ENCODE measurements at places on chromosomes 2 and 18.
A peak's percentile ranks its signal among the peaks of the same experiment; 100 is the strongest.

GRCh38 chr2:144431392-144431783 lies 88.5 kb downstream of the ZEB2 start:
- peak; percentile 46 for DNase-seq

DNA sequence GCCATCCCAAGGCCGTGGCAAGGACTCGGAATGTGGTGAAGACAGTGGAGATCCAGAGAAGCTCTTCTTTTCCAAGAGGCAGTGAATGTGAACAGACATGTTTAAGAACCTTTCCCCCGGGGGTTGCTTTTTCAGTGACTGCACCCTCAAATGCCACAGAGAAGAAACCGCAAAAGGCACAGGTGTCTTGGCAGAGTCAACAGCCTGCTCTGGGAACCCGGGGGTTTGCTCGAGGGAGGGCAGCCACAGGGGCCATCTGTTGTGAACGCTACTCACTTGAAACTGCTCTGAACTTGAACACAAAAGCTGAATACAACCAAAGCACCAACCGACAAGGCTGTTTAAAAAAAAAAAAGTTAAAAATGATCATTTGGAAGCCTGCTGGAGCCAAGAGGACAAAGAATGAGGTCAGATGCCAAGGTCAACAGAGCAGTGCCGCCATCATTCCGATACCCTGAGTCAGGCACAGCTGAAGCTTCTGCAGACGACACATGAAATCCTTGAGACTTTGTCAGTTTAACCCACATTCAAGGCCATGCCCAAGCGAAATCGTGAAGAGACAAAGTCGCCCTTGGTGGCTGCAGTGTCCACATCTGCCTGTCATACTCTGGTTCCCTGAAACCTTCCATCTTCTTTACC lies 47.4 kb downstream of the PSMG2 start:
- no peak for DNase-seq

- DNase-seq = no peak
These were observed 272.2 kb upstream of the GYPC start for GRCh38 chr2:126383800-126384199.

DNA sequence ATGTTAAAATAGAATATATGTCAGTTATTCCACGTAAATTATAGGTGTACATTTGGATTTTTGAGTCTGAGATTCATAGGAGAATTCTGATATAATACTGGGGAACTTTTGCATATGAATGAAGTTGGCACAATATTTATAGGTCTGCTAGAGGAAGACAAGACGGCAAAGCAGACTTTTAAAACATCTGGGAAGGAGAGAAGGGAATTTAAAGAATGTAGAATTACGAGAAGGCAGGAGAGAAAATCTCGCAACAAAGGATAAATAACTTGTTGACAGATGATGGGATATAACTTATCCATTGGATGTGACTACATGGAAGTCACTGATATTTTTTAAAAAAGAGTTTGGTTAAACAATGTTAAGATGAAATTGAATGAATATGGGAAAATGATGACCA lies 615.6 kb downstream of the ERBB4 start:
- DNase-seq = no peak

GRCh38 chr18:63155910-63156773 lies 163.4 kb downstream of the BCL2 start:
- DNase-seq = no peak

- no peak for DNase-seq
These were observed 116.1 kb upstream of the SH3BP4 start for GRCh38 chr2:234835738-234836137.

- DNase-seq = no peak
These were observed 116.0 kb downstream of the UXS1 start for GRCh38 chr2:106078096-106078495.

DNA sequence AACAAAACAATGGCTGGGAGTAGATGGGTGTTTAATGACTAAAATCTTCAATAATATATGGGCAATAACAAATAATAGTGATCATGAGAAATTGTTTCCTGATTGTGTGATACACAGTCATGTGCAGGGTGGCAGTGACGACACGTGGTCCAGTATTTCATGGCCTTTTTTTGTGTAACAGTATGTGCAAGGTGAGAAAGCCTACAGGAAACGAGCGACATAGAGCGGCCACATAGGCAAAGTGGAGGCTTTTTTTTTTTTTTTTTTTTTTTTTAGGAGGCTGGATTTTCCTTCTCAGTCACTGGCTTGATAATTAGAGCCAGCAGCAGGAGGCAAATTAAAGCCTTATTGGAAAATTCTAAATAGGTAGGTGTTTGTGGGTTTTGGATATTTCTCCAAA lies 123.7 kb downstream of the MYO3B start:
- DNase-seq = no peak

DNA sequence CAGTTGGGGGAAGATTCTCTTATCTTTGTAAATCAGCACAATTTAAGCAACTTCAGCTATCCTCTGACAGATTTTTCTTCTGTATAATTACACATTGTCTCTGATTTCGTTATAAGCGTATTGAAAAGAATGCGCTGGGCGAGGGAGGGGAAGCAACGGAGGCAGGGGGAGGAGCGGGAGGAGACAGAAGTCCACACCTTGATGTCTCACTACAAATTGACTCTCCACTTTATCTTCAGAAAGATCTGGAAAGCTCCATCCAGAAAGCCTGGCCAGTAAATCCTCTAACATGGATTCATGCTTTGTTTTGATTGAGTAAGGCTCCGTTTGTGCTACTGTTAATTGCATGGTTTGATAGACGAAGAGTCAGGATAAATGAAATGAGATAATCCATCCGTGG lies 76.6 kb downstream of the SMIM21 start:
- DNase-seq = no peak

DNA sequence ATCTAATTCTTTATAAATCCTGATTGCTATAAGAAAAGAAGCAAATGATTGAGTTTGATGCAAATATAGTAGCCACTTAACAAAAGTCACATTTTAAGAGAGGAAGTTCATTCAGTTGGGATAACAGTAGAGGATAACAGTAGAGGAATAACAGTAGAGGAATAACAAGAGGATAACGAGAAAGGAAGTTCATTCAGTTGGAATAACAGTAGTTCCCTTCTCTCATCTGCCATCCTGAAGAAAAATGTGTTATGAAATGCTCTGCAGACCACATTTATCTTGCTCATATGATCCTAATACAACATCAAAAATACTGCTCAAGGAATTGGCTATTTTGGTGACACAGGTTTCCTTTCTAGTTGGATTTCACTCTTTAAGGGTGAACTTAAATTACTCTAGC lies 105.3 kb upstream of the UNC80 start:
- no peak for DNase-seq

DNA sequence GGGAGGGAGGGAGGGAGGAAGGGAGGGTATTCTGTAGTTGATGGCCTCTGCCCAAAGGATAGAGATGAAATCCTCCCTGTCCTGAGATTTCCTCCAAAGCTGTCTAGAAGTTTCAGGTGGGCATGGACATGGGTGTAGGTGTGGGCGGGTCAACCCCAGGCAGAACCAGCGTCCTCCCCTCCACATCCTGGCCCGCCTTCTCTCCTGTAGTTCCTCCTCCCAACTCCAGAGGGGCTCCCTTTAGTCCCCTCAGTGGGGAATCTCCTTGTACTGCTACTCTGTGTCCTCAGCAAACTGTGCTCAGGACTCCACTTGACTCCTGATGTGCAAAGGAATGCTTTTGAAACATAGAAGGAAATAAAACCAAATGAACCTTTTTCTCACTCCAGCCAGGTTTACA lies 88.1 kb downstream of the MRPS9 start:
- DNase-seq = no peak

- DNase-seq = no peak
These were observed 87.7 kb downstream of the LIMS1 start for GRCh38 chr2:108621687-108622681.

DNA sequence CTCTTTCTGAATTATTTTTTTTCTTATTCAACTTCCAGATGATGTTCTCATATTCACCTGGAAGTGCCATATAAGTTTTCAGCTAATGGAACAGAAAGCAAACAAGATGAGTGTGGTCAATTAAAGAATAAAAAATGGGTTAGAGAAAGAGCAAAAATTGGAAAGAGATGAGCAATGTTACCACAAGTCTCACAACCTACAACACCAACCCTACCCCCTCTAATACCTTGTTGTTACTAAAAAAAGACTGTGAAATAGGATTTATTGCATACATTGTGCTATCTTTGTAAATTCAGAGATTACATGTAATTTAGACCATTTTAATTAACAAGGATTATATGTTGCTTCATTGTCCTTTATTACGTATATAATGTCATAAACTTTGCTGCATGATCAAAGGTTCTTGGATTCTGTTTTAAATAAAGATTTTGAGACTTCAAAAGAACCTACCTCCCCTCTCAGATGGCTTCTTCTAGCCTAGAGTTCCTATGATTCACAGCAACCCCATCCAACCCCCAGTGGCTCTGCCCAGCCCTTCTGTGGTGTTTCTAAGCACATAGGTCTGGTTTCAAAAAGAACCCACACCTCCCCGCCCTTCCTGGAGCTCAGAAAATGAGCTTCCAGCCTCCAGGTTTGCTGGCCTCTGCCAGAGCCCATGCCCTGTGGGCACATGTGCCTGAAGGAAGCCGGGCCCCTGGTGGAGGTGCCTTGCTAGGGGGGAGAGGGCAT lies 24.7 kb downstream of the LGALSL start:
- DNase-seq = no peak

DNA sequence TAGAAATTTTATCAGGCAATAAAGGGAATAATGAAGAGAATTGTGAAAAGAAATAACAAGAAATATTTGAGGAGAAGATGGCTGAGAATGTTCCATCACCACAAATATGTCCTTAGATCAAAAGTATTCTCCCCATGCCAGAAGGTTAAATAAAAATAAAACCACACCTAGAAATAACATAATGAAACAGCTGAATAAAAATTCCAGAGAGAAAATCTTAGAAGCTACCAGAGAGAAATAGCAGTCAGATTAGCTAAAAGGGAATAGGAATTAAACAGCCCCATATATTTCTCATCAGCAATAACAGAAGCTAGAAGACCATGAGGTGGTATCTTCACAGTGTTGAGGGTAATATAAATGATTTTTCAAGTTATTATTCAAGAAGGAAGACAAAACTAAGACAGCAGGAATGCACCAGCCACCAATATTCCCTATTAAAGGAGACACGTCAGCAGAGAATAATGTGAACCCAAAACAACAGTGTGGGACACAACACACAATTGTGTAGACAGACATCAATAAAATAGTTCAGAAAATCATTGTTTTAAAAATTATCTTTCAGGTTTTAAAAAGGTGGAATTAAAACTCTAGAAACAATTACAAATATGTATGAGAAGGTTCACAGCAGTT lies 82.0 kb upstream of the NEDD4L start:
- DNase-seq = no peak

DNA sequence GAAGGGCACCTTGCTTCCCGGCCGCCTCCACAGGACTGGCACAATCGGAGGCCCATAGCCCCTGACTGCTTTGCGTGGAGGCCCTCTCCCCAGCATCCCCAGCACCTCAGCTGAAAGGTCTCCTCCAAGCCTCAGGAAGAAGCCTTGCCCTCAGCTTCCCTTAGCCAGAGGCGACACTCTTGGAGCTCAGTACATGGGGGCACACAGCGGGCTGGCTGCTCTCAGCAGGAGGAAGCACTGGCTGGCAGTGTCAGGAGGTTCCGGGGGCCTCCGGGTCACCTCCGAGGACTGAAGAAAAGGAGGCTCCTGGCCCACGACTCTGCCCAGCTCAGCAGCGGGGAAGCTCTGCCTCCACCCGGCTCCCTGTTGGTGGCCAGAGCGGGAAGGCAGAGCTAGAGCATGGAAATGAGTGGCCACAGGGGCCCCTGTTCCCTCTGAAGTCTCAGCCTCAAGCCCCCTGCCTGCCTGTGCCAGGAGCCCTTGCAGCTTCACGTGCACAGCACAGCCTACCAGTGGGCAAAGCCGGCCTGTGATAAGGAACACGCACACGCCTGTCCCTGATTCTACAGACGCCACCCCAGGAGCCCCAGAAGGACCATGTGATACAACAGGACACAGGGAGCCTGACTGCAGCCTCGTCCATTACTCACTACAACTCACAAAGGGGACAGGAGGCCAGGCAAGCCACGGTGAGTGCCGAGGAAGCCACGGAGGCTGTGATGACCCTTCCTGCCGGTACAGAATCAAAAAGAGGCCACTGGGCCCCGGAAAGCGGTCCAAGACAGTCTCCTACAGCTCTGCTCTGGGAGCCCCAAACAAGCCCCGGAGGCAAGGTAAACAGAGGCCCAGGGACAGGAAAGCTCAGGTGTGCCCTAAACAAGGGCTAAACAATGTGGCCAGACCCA lies 15.5 kb downstream of the HDAC4 start:
- DNase-seq = no peak

- peak; percentile 2 for DNase-seq
These were observed 145.2 kb downstream of the GALNT3 start for GRCh38 chr2:165648801-165649200.

DNA sequence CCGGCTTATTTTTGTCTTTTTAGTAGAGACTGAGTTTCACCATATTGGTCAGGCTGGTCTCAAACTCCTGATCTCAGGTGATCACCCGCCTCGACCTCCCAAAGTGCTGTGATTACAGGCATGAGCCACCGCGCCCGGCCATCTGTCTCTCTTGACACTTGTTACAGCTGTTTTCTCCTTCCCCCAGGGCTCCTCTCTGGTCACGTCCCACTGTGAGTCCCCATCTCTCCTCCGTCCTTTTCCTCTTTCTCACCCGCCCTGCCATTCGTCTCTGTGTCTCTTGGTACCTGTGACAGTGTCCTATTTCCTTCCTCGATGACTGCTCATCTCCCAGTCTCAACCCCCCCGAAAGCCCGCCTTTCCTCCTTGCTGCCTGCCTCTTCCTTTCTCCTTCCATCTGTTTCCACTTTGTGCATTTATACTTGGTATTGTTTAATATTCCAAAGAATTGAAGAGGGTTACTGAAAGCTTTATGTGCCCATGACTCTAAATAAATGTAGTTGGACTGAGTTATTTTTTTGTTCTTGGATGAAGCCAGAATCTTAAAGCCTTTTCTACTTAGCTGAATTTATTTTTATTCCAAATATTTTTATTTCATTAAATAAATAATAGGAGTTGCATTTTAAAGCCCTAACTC lies 241.5 kb downstream of the SH3RF3 start:
- DNase-seq = no peak

- DNase-seq = no peak
These were observed 5.4 kb downstream of the MARCHF4 start for GRCh38 chr2:216366777-216367471.
